ENCODE measurements at places on chromosomes 16 and 17. TPM values are rescaled to one million over a fixed set of nuclear protein-coding genes. Genes with fewer than 3 reads are reported as not detected.

DNA sequence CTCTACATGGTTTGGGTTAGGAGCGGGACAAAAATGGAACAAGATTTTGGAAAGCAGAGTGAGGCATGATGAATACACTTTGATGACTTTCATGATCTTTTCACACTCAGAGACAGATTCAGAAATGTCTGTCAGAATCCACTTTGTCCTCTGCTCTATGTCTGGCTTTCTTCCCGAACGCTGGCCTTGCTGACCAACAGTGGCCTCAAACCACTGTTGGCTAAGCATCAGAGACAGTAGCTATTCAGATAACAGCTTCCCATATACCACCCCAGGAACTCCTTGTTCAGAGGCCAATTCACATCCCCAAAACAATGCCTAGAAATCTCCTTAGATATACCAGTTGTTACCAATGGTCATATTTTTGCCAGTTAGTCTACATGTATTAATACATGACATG, 40.9 kb downstream of the FBXL20 start:
- peak; percentile 32 for DNase-seq

DNA sequence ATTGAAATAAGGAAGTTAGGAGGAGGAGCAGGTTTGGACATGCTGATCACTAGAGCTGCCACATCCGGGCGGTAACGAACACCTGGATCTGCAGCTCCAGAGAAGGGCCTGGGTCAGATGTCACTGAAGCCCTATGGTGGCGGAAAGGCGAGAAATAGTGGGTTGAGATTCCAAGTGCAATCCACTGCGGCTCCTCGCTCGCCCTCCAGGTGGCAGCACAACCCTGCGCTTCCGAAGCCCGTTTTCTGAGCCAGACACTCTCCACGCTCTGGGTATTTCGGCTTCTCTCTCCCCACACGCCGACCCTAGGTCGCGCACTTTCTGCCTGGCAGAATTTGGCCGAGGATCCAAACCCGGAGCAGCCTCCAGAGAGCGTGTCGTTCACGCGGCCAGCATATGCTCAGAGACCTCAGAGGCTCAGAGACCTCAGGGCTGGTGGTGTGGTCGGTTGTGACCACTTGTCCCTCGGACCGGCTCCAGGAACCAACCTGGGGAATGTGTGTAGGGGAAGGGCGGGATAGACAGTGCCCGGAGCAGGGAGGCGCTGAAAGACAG, 922 bp upstream of the SLC2A4 start:
- peak; percentile 86 for DNase-seq

DNA sequence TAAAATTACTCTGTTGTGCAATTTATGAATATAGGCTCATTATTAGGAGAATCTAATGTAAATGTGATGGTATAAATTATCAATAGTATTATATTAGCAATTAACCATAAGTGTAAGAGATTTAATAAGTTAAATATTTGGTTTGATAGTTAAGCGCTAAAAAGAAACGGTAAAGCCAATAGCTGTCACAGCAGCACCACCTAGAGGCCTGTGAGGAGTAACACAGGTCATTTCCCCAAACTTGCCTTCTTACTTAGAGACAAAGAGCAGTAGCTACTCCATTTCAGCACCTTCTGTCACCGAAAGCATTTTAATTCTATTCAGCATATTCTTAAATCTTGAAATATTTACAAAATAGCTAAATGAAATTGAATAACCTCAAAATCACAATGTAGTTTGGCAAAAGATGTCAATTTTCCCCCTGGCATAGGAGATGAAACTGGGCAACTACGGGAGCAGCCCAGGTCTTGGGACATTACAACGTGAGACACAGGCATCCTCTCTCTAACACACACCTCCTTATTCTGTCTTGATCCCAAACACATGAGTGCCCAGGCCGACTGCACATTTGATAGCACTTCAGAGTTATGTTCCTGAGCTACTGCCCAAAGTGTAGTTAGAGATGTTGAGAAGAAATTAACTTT, 14.3 kb upstream of the DYNLRB2 start:
- peak; percentile 41 for DNase-seq

- no peak for DNase-seq
Observed at GRCh38 chr17:22443061-22443460, 750.7 kb downstream of the KCNJ18 start.

GRCh38 chr16:88045820-88046303, 94.6 kb downstream of the BANP start:
- DNase-seq = no peak

- no peak for DNase-seq
Observed at GRCh38 chr17:72594248-72594647, 473.4 kb downstream of the SOX9 start.

- DNase-seq = no peak
Observed at GRCh38 chr17:62388856-62389255, 8.5 kb downstream of the EFCAB3 start.

GRCh38 chr16:46765050-46765449, 16.9 kb upstream of the MYLK3 start:
- no peak for DNase-seq

DNA sequence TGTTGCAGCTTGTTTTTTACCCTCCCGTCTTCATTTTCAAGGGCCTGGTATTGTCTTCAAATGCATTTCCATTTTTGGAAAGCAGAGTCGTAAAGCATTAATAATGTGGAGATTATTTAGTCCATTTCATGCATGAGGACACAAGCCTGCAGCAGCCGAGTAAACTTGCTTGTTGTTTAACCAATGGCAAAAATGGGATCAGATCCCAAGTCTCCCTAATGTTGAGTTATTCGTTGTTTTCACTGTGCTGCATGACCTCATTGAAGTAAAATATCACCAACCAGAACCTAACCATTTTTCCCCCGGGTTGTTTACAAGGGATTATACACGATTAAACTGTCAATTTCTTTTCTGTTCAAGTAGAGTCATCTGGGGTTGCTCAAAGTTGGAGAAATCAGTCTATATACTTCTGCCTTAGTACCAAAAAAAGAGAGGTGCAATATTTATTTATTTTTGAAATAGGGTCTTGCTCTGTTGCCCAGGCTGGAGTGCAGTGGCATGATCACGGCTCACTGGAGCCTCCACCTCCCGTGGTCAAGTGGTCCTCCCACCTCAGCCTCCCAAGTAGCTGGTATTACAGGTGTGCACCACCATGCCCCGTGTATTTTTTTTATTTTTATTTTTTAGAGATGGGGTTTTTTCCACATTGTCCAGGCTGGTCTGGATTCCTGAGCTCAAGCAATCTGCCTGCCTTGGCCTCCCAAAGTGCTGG, 12.4 kb downstream of the AMZ2 start:
- DNase-seq = no peak

GRCh38 chr17:77353684-77354419, 213.1 kb downstream of the SEC14L1 start:
- no peak for DNase-seq

GRCh38 chr16:20410121-20410723, 888 bp downstream of the ACSM5 start:
- DNase-seq = no peak

DNA sequence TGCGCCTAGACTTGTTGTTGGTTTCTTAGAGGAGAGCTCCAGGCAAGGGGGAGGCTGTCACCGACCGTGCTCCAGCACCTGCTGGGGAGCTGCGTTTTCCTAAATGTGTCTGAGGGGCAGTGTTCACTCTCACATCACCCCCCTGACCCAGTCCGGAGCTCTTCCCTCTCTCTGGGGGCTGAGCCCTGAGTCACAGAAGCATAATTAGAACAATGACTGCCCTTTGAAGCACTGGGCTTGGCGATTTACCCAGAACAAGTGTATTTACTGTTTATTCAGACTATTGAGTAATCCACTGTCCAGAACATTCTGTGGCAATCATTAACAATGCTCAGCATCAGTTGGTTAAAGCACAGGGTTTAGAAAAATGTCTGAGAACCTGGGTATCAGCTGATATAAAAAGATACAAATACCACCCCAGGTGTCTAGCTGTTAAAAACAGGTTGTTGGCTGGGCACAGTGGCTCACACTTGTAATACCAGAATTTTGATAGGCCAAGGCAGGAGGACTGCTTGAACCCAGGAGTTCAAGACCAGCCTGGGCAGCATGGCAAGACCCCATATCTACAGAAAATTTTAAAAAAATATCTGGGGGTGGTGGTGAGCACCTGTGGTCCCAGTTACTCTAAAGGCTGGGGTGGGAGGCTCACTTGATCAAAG, 8.1 kb downstream of the CES4A start:
- no peak for DNase-seq

DNA sequence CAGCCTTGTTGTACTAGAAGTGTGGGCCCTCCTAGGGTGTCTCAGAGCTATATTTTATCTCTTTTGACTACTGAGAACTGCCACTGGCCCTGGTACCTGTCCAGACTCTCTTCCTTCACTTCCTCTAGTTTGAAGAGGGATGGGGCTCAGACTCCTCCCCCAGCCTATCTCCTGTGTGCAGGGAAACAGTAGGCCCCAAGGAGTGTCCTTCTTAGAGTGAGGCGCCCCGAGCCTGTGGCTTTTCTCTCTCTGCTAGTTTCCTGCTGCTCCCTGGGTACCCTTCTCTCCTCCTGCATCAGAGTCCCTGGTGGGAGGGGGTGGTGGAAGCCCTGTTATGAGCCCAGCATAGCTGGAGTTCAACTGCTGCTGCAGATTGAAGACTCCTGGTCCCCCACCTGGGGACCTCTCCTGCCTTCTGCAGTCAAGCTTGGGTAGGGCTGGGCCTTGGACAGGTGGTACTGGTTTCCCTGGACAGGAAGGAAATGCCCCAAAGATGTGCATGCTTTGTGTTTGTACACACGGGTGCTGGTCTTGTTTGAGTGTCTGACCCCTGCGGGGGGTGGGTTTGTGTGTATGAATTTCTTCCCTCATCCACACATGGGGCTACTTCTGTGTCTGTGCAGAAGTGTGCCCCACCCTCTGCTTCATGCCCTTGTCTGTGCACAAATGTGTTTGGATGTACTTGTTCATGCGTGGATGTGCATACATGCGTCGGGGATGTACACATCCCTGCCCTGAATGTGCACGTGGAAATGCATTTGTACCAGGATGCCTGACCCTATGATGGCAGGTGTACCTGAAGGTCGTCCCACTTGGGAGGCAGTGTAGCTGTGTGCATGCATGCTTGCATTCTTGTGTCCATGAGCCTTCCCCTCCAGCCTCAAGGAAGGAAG, 6.9 kb downstream of the RARA start:
- DNase-seq = no peak

- no peak for DNase-seq
Observed at GRCh38 chr17:76326306-76326705, 18.2 kb upstream of the QRICH2 start.

- no peak for DNase-seq
Observed at GRCh38 chr17:66834919-66835454, at the start of gene CACNG5. Gene CACNG5, plus strand, starts transcription at chr17:66835117. Its CDS starts 42,216 bp downstream, at chr17:66877333.

KRT36 gene
- total RNA-seq = not detected

NHLRC4 gene
- not detected for total RNA-seq

CFAP119 gene
- total RNA-seq = 2.2 TPM

All from heart right ventricle (tissue), 16 donors.